Activated T-cell treated with anti-CD3 and anti-CD28 coated beads, Interleukin-2, amount 50 U/mL, for 72 hours (primary cell): ENCODE measurements at places on chromosomes 7 and 10. TPM values are rescaled to one million over a fixed set of nuclear protein-coding genes. Genes with fewer than 3 reads are reported as not detected.

Gene TRRAP
- total RNA-seq, result 63.1 TPM

Gene PRKAR2B
- 1.6 TPM for total RNA-seq

Gene AKR1C2
- total RNA-seq, result not detected

Gene CHPF2
- total RNA-seq, result 42.1 TPM

Gene EPHB6
- total RNA-seq, result 10.9 TPM

Gene BBS9
- total RNA-seq, result 13.5 TPM

Gene COL26A1
- total RNA-seq, result 0.22 TPM
